ENCODE measurements at places on chromosomes 12 and 14.

DNA sequence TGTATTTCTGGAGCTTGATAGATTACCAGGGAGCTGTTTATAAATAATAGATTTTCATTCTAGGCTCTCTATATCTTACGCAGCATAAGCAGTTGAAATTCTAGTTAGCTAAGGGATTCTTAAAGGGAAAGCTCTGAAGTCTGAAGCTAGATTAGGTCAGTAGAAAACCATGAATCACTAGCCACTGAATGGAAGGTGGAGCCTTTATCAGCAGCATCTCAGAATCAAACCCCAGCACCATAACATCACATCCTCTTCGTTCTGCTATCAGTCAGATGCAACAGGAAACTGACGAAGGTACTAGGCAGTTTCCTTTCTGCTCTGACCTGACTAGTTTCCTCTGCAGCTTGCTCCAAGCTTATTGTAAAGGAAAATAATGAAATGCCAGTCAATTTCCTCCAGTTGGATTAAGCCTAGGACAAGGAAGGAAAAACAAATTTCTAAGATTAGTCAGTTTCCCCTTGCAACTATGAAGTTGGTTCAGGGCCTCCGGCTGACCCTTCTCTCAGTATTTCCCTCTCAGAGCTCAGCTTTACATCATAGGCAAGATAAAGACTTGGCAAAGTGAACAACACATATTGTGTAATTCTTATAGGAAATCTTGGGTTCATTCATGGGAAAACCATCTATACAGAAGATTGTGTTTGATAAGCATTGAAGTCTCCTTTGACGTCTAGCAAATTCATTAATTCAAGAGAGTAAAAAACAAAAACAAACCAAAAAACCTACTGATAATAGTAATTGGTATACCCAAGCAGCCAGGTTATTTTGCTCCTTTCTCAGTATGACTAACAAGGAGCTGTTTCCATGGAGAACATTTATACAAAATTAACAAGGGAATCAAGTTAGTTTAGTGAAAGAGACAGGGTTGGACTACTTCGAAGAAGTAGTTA is 43.4 kb upstream of the CFAP54 start:
- DNase-seq, result peak; percentile 82

DNA sequence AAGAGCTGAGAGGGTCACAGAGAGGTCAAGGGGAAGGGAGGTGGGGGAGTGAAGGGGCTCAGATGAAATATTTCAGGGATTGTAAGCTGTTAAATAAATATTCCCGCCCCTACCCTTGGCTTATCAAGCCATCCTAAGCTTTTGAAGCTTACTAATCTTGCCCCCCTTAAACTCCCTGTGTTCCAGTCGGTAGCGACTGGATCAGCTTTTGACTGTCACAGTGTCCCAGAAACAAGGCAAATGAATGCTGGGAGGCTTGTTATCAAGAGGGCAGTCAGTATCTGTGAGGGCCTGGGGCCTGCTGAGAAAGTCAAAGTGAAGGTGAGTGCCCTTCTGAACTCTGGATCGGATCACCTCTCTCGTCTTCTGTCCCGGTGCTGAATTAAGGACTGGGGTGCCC is 128.1 kb downstream of the DACT1 start:
- no peak for DNase-seq

DNA sequence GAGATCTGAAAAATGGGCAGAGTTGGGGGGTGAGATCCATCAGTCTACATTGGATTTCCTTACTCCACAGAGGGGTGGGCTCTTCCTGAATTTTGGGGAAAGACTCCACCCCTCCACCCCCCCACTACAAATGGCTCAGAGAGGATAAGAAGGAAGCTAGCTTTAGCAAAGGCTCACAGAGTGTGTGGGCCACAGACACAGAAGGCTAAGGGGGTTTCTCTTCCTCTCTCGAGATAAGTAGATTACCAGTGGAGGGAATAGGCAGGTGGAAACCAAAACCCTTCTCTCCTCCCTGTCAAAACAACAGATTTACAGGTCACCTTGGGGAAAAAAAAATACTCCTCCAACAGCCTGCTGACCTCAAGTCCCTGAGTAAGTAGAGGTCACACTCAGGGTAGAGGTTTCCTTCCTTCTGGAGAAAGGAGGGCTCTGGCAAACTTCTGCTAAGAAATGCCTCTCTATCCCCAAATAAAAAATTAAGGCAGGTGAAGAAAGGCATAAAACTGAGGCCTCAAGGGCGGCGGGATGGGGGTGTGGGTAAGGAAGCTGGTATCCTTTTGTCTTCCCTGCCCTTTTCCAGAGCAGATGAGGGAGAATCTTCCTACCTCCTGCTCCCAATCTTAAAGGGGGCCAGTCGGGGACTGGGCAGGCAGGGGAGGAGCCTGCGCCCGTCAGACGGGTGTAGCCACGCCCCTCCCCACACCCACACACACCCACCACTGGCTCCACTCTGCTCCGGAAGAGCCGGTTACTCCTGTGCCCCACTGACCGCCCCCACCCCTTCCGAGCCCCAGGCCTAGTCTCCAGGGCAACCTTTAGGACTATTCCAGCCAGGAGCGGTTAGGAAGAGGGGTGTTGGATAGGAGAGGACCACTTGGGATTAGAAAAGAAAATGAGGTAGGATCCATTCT is 1.9 kb upstream of the BAZ2A start:
- DNase-seq, result peak; percentile 43

DNA sequence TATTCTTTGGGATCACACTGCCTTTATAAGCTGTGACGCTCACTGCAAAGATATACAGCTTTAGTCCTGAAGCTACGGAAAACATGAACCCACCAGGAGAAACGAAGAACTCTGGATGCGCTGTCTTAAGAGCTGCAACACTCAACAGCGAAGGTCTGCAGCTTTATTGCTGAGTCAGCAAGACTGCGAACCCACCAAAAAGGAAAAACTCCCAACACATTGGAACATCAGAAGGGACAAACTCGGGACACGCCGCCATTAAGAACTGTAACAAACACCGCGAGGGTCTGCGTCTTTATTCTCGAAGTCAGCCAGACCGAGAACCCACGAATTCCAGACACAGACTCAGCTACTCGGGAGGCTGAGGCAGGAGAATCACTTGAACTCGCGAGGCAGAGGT is 9.2 kb upstream of the VWF start:
- DNase-seq, result no peak

DNA sequence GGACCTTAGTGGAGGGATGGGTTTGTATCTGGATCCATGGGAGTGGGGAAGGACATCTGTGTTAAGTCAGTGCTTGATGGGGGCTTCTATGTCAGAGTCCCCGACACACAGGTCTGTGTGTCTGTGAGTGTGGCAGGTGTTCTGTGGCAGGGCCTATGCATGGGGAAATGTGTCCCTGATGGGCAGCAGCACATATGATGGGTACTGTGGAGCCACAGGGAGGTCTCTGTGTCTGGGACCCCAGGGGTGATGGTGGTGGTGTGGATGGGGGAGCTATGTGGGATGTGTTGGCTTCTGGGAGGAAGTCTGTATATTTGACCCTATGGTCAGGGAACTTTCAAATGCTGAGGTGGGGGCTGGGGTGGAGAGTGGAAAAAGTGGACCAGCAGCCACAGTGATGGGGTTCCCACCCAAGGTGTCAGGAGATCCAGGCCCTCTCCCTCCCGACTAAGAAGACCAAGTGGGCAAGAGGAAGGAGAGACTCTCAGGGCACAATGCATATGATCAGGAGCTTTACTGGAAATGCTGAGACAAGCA is 16.5 kb downstream of the KRT7 start:
- no peak for DNase-seq

- peak; percentile 66 for DNase-seq
These were observed 96.7 kb downstream of the RFLNA start for GRCh38 chr12:124391340-124392261.

DNA sequence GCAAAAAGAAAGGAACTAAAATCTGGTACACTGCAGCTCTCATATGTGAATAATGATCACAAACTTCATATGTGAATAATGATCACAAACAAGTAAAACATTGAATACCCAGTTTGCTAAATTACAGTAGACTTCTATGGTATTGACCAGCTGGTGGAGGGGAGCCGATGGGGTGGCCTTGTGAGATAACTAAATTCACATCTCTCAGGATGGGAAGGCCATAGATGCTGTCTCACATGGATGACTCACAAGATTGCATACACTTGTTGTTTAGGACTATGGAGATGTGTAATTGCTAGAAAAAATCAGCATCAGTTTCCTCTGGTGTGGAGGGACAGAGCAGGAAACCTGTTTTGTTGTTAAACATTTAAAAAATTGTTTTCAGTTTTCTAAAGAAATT is 49.2 kb downstream of the ACACB start:
- DNase-seq, result no peak

DNA sequence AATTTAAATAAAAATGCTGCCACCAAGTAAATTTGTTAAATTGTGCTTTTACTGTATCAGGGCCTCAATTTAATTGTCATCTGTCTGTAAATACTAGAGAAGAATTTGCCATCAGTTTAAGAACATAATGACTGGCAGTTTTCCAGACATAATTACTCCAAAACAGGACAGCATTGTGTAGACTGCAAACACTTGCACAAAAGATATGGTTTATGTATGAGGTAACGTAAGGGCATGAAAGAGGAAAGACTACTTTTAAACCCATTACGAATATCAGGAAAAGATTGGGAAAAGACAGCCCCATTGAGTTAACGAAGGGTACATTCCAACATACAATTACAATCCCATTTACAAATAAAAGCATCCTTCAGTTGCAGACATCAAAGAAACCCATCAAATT is 59.8 kb upstream of the KRR1 start:
- DNase-seq, result no peak

Data from GDM1 (cell line).